ENCODE measurements at places on chromosomes 4 and X. TPM values are rescaled to one million over a fixed set of nuclear protein-coding genes. Genes with fewer than 3 reads are reported as not detected.

GRCh38 chr4:105568584-105568983, 16.2 kb downstream of the ARHGEF38 start:
- DNase-seq, result no peak

- no peak for DNase-seq
These were observed 74.4 kb downstream of the MBNL3 start for GRCh38 chrX:132414404-132414803.

- no peak for DNase-seq
These were observed 104.2 kb downstream of the ANK2 start for GRCh38 chr4:113153529-113154101.

DNA sequence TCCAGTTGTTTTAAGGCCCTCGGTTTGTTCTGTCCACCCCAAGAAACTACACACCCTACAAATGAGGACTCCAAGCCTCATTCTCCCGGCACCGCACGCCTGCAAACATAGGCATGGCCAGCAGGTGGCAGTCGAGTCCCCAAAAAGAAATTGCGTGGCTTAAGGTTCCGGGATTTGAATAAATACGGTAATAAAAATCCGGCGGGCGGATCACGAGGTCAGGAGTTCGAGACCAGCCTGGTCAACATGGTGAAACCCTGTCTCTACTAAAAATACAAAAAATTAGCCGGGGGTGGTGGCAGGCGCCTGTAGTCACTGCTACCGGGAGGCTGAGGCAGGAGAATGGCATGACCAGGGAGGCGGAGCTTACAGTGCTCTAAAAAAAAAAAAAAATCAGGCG, 21.8 kb upstream of the CSF2RA start:
- DNase-seq, result no peak

DNA sequence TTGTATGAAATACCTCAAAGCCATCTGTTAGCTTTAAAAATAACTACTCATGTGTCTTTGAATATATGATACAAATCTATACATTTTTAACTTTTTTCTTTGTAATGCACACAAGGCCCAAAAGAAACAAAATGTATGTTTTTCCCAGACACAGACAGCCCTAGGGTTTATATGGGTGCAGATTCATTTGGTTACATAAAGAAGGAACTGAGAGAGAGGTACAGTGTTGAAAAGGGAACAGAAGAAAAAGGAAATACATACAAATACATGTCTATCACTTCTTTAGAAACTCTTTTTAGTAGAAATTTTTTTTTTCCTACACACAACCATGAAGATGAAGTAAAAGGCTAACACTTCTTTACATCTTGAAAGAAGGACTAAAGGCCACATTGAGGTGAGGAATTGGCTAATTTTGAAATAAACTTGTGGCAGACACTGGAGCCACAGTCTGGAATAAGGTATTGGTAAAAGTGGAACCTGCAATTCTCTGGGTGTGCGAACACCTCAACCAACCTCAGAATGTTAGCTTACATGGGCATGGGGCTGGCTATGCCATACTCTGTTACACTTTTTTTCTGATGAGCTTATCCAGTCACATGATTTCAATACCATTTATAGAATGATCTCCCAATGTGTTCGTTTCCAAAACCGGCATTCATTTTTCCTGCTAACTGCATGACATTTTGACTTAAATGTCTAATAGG, 67.9 kb downstream of the FAM47C start:
- DNase-seq, result no peak

MBNL3 gene
- total RNA-seq, result 1.1 TPM

PTPN13 gene
- total RNA-seq, result 29.0 TPM
